Caki2 (cell line): ENCODE measurements at places on chromosomes 7 and 10. TPM values are rescaled to one million over a fixed set of nuclear protein-coding genes. Genes with fewer than 3 reads are reported as not detected.
A peak's percentile ranks its signal among the peaks of the same experiment; 100 is the strongest.

Gene BUB3
- 117 and 181 TPM in 2 replicates for total RNA-seq

Gene PLAC9
- total RNA-seq = not detected in 2 replicates

Gene KCNH2
- 8.4 and 9.1 TPM in 2 replicates for total RNA-seq

Gene SCIN
- total RNA-seq = 12.6 and 18.8 TPM in 2 replicates

Gene ZPBP
- not detected in 2 replicates for total RNA-seq

Gene COPG2
- 18.2 and 21.6 TPM in 2 replicates for total RNA-seq

Gene CYP2E1
- not detected in 2 replicates for total RNA-seq

Gene CHN2
- not detected in 2 replicates for total RNA-seq

Gene APBB1IP
- total RNA-seq = 5.8 and 7.4 TPM in 2 replicates

Gene TMEM140
- total RNA-seq = 0.81 and 0.98 TPM in 2 replicates

Gene ABLIM1
- 2.2 and 2.6 TPM in 2 replicates for total RNA-seq

Gene DYNC1I1
- 0.03 TPM in 1 of 2 replicates, not detected in the other for total RNA-seq

Gene CCDC172
- not detected in 2 replicates for total RNA-seq

Gene PRSS1
- total RNA-seq = not detected in 2 replicates

DNA sequence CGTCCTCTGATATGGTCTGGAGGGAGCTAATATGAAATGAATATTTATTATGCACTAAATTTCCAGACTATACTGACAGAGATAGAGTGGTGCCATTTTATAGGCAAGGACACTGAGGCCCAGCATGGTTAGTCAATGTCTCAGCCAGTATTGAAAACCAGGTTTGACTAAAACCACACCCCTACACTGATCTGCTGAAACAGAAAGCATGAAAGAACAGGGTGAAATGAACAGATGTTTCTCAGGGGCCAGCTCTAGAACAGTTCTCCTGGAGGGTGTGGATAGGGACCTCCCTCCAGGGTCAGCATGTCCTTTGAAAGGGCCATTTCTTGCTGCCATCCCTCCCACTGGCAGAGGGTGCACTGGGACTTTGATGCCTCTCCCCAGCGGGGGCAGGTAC lies 700.5 kb downstream of the GRID1 start:
- DNase-seq = no peak

DNA sequence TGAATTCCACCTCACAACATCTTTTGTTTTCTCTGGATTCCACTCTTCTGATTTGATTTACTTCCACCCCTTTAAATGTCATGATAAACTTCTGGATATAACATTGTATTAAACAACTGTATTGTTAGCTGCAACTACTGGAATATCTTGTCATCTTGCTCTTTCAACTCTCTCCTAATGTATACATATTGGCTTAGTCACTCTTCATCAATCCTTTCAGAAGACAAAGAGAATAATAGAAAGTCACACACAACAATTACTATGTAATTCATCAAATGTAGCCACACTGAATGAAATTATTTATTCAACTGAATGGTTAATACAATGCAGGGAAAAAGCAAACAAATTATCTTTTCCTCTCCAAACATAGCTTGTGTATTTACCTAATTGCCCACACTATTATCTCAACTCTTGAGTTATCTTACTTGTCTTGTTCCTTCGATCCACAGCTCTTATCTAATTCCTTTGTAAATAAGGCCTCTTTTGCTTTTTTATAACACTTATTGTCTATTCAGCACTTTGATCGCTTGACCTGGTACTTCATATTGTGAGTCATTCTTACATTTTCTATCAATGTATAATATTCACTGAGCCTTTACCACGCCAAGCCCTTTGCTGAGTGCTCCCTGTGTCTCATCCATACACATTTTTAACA lies 16.7 kb downstream of the SEMA3A start:
- peak; percentile 61 for DNase-seq

GRCh38 chr10:72334825-72335393 lies 19.8 kb downstream of the DNAJB12 start:
- peak; percentile 85 for DNase-seq

DNA sequence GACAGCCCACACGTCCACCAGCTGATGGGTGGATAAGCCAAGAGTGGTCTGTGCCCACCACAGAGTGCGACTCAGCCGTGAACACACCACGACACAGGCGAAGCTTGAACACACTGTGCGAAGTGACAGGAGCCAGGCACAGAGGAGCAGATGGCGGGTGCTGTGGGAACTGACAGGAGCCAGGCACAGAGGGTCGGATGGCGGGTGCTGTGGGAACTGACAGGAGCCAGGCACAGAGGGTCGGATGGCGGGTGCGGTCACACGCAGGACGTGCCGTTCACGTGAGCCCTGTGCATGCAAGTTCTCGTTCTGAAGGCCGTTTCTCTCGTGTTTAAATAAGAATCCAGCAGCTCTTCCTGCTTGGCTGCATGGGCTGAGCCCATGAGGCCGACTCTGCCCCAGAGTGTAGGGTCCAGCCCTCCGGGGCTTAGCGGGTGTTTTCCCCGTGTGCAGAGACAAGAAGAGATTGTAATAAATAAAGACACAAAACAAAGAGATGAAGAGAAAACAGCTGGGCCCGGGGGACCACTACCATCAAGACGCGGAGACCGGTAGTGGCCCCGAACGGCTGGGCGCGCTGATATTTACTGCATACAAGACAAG lies 5.9 kb upstream of the ADAP1 start:
- DNase-seq = no peak

DNA sequence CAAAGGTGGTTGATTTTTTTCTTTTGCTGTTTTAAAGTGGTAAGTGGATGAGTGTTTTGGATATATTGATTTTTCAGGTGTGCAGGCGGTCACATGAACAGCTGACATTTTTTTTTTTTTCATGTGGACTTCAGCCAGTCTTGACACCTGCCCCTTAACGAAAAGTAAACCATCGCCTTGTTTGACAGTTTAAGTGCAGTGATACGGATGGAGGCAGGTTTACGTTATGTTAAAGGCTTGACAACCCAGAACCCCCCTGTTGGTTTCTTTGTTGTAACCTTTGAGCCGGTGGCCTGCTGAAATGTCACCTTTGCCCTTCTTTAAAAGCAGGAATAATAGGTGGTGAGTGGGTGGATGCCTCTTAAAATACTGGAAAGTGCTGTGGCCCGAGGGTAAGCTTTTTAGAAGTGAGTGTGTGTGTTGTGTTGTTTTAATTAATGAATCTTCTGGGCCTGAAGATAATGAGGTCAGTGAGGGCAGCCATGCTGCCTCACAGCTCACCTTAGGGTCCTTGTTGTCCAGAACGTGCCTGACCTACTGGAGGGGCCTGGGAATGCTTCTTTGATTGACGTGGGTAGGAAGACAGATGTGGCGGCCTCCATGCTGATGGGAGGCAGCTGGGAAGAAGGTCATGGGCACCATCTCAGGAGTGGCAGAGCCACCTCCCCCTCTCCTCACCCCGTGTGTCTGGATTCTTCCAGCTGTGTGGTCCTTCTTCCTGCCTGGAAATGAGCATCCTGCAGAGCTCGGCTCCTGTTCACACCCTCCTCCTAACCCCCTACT lies 69.8 kb downstream of the TCF7L2 start:
- no peak for DNase-seq

DNA sequence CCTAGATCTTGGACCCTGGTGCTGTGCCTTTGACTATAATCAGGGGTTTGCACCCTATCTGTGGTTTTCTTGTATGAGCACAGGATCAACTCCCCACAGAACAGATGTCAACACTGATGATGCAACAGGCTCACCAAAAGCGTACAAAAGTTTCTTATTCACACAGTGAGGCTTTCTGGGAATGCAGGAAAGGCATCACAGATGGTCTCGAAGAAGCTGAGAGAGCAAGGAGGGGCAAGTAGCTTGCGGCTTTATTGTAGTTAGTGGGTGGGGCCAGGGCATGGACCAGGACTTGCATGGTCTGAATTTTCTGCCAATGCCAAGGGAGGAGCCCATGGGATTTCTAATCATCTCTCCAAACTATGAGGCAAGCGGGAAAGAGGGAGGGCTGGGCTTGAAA lies 46.2 kb downstream of the SEC61G start:
- DNase-seq = no peak

DNA sequence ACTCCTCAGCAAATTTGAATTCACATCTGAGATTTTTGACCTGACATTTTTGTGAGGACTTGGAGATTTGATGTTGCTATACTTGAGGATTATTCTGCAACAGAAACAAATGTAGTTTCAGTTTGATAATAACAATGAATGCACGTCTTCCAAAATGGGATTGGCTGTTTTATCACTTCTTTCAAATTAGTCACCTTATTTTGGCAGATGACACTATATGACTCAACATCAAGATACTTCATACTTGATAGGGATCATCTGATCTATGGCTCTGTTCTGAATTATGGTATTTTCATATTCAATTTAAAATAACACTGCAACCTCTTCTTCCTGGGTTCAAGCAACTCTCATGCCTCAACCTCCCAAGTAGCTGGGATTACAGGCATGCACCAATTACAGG lies 24.2 kb downstream of the ARL5B start:
- DNase-seq = no peak

GRCh38 chr7:142352543-142352942 lies 94.7 kb upstream of the PRSS58 start:
- no peak for DNase-seq

GRCh38 chr10:78846760-78847159 lies 222.0 kb upstream of the ZMIZ1 start:
- DNase-seq = no peak

DNA sequence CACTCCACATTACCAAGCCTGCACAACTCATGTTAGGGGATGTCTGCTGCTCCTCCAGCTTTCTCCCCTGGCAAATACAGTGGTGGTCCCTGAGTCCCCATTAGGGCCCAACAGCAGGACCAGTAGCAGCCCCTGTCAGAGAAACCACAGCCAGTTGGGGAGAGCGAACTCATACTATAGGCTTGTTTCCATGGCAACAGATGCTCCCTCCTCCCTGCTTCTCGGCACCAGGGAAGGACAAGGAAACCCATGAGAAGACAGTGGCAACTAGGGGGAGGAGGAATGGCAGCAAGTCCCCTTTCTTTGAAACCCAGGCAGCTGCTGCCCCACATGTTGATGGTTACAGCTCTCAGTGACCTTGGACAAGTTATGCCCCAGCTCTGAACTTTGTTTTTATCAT lies 326.4 kb downstream of the KCNMA1 start:
- DNase-seq = no peak

DNA sequence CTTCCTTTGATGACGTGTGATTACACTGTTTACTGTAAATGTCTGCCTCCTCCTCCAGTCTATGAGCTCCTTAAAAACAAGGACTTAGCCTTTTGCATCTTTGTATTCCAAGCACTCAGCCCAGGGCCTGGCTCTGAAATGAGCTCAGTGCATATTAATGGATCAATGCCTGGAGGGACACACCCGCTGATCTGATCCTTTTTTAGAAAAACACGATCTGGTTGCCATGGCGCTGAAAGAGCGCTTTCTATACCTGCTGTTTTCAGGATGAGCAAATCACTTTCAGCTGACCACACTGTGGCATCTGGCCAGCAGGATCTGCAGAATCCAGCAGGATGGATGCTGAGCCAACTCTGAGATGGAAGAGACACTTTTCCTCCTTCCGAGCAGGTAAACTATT lies 37.8 kb upstream of the GARS1 start:
- DNase-seq = no peak

DNA sequence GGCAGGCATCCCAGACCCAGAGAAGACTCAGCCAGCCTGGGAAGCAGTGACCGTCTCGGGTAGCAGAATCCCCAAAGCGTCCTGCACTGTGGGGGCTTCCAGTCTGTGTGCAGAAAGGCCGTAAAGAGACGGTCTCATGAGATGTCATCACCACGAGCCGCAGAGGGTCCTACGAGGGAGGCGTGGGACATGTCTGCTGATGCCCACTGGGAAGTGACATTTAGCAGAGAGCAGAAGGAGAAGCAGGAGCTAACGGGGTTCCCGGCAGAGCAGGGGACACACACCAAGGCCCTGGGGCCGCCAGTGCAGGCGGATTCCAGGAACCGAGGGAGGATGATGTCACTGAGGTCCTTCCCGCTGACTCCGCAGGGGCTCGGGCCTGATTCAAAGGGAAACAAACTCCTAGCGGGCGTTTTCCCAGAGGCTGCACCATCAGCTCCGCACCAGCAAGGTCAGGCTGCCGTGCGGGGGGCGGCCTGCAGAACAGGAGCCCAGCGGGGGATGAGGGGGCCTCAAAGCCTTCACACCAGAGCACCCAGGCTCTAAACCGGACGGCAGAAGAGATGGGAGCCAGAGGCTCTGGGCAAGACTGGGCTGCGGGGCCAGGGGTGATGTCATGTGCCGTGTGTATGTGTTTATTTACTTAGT lies 85.4 kb upstream of the PDGFA start:
- DNase-seq = no peak

DNA sequence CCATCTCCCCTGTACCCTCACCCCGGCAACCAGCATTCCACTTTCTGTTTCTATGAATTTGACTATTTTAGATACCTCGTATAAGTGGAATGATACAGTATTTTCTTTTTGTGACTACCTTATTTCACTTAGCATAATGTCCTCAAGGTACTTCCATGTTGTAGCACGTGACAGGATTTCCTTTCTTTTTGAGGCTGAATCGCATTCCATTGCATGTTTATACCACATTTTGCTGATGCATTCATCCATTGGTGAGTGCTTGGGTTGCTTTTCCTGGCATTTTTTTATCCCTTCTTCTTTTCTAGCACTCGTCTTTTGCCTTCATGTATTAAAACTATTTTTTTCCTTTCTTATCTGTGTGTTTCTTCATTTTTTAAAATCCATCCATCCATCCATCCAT lies 22.3 kb upstream of the EXOC6 start:
- no peak for DNase-seq

- no peak for DNase-seq
Observed at GRCh38 chr10:132447446-132448247, 50.6 kb downstream of the PWWP2B start.

DNA sequence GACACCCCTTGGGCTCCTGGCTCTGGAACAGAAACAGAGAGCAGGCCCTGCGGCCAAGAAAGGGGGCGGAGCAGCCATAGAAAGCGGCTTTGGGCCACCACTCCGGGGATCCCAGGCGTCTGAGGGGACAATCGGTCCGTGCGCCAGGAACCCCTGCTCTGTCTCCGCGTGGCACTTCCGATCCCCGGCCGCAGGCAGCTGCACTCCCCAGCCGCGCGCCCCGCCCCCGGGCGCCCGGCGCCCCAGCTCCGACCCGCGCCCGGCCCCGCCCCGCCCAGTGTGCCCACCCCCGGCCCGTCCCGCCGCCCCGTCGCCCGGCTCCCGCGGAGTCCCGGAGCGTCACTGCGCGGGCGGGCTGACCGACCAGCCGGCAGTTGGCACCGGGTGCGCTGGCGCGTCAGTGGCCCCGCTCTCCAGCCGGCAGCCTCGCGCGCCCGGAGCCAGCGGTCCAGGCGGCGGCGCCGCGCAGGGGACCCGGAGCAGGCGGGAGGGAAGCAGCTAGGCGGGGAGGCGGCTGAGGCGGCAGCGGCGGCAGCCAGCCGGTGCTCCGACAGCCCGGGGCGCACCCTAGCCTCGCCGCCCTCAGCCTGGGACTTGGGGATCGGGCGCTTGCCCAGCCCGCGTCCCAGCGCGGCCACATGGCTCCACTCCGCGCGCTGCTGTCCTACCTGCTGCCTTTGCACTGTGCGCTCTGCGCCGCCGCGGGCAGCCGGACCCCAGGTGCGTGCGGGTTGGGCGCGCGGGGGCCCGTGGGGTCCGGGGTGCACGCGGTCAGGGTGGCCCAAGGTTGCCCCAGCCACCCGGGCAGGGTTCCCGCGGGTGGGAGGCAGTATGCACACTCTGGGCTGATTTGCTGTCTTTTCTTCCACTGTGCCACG lies at the start of gene ADAMTS14:
TSS of gene ADAMTS14 (plus strand) at position 342 of the 878 bp plus-strand sequence. CDS start at position 639, 297 bp downstream.
- DNase-seq = peak; percentile 43
